HAP-1 (cell line): ENCODE measurements at places on chromosomes 12 and 14.
A peak's percentile ranks its signal among the peaks of the same experiment; 100 is the strongest.

DNA sequence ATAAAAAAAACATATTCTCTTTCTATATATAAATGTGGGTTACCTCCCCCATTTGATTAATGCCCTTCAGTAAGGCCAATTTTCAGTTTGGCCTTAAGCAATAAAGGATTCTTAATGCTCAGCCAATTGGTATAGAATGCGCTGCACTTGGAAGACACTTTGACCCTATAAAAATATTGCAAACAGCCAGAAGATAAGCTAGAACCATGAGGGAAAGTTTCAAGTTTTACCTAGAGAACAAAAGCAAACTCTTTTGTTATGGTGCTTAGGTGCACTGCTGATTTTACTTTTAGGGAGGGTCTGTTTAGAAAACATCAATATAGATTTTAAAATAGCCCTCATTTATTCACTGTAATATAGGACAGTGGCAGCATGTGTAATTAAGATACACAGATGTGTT is 251.6 kb upstream of the SLC16A7 start:
- no peak for DNase-seq

GRCh38 chr14:100532154-100532861 is 54.9 kb downstream of the BEGAIN start:
- DNase-seq: no peak

- DNase-seq: no peak
Measured at GRCh38 chr14:35333797-35334743, 41.9 kb downstream of the PSMA6 start.

- no peak for DNase-seq
Measured at GRCh38 chr12:57609781-57610553, 1.3 kb upstream of the ARHGEF25 start.

DNA sequence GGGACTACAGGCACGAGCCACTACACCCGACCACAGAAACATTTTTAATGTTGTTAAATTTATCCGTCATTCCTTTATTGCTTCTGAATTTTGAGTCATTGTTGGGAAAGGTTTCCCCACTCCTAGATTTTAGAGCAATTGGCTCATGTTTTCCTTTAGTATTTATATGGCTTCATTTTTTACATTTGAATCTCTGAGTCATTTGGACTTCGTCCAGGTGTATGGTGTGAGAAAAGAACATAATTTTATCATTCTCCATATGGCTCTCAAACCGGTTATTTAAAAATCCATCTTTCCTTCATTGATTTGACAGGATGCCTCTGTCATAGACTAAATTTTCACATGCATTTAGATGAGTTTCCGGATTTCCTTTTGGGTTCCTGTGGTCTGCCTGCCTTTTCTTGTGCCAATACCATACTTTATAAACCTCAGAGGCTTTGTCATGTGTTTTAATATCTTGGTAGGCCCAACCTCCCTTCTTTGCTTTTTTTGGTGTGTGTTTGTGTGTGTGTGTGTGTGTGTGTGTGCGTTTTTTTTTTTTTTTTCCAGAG is 30.9 kb downstream of the LRTM2 start:
- DNase-seq: no peak

DNA sequence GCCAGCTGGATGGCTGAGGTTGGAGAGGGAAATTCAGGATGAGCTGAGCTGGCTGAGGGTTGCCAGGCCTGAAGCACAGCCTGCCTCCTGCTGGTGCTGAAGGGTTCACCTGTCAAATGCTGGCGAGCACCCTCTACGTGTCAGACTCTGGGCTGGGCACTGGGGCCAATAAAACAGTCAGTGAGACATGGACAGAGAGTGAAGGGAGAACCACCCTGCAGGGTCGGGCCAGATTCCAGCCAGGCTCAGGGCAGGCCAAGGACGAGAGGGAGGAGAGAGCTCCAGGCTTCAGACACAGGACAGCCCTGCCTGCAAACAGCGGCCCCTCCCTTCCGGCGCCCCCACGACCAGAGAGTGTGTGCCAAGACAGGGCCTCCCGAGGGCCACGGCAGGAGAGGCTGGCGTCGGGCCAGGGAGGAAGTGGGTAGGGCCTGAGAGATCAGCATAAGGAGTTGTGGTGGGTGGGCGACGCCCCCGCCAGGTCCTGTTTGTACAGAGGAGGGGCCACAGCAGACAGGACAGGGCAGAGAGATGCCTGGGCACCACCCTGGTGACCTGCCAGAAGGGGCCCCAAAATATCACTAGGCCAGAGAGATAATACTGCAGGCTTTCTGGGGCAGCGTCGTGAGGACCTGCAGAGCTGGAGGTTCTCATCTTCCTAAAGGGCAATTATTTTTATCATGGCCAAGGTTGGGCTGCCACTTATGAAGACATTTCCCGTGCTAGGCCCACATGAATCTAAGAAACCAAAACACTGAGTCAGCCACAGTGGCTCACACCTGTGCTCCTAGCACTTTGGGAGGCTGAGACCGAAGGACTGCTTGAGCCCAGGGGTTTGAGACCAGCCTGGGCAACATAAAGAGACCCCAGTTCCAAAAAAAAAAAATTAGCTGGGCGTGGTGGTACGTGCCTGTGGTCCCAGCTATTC is 73.1 kb upstream of the GPR68 start:
- no peak for DNase-seq

GRCh38 chr12:23895792-23896218 is 53.7 kb downstream of the SOX5 start:
- DNase-seq: peak; percentile 99

GRCh38 chr12:106359646-106360399 is 2.3 kb downstream of the POLR3B start:
- DNase-seq: no peak

DNA sequence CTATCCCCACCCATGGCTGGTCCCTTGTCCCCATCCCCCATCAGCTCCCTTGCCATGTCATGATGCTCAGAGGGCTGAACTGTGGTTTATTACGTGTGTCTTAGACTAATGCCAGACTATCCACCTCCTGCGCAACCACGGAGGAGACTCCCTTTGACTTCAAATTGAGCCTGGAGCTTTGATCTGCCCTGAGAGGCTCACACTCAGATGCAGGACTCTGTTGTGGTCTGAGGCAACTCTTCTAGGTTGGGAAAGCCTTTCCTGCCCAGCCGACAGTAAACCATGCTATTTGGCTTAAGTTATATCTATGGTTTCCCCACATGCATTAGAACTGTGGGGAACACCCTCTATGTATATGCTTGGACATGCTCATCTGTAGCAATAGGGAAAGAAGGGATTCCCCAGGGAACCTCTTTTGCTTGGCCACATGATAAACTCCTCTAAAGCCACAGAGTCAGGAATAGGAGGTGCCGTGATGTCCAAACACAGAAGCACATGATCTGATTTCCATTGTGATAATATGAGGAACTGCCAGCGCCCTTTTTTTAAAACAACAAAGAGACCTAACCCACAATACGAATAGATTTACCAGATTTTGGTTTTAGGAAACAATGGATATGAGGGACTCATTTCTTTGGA is 11.1 kb upstream of the LGALS3 start:
- DNase-seq: no peak

- no peak for DNase-seq
Measured at GRCh38 chr12:132711080-132711843, 620 bp downstream of the PGAM5 start.

DNA sequence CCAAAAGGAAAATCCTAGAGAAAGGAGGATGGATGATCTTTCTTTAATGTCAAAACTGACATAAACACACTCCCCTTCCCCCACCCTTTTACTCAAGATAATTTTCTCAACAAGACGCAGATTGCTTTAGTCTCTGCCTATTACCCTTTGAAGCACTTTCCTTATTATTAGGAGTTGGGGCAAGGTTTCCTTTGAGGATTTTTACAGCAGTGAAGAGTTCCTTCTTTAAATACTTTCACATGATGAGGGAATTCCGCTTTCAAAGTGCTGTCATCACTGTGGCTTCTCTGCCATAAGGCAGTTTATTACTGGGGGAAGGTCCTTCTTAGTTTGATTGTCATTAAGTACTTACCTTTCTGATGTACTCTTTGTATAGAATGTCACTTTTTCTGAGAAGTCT is 172.1 kb downstream of the MSRB3 start:
- no peak for DNase-seq

DNA sequence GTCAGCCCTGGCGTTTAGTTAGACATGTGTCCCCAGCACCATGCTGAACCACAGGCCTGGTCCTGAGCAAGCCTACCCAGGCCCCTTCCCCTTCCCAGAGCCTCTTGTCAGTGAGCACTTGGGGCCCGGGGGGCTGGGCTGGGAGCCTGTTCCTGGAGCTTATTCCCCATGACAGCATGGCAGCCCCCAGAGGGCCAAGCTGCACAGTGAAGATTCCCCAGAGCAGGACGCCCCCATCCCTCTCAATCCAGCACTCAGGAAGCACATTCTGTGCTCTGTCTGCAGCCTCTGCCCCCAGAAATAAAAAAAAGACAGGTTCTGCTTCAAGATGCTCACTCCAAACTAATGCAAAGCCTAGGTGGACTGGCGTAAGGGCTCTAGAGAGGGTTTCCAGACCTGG is 117.3 kb downstream of the LGMN start:
- no peak for DNase-seq
